ENCODE measurements at places on chromosomes 2 and 18.

DNA sequence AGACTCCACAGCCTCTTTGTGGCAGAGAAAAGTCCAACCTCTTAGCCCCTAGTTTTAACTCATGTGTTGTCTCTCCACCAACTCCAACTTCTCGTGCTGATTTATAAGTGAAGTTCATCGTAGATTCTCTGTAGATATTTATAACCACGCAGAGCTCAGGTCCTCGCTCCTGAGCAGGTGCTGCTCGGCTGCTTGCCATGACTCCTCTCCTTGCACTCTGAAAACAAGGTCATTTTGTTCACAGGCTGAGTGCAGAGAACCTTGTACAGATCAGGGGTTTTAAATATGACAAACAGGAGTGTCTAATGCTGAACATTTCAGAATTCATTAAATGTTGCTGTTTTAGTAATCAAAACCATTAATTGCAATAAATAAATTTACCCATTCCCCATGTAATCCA lies 330.8 kb upstream of the GYPC start:
- no peak for DNase-seq

DNA sequence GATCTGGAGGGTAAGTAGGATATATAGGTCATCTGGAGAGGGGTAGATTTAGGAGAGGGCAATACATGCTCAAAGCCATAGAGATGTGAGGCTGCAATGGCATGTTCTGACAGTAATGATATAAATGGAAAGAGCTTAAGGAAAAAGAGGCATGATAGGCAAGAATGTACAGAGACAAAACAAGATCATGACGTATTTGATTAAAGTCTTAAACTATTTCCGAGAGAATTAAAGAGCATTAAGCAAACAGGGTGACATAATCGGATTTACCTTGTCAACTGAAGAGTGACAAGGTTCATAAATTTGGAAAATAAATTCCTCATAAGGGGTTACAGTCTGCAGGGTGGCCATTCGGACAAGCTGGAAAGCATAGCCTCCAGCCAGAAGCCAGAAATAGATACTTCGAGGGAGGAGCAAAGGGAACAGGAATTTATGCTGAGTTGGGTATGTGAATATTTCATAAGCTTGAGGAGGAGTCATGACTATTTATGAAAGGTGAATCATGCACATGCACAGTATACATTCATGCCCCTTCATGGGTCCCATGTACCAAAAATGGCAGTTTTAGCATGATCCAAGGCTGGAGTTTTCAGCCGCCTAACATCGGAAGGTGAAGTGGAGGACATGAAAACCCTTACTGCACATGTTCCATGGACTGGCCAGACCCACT lies 396.2 kb upstream of the VWC2L start:
- no peak for DNase-seq

DNA sequence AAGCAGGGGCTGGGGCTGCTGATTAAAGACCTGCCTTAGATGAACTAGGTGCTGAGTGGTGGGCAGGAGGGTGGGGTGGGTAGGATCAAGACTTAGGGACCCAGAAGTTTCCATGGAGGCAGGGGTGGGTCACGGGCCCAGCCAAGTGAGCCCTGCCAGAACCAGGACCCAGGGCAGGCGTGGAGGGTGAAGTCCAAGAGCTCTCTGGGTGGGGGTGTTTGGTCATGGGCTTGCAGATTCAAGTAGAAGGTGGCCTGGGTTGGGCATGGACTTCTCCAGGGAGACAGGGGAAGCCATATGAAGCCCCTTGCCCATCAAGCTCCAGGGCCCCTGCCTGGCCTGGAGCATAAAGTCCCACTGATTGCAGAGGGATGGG lies 168.8 kb downstream of the SMAD7 start:
- DNase-seq: no peak

GRCh38 chr2:140589273-140589672 lies 1541.5 kb downstream of the LRP1B start:
- DNase-seq: no peak

DNA sequence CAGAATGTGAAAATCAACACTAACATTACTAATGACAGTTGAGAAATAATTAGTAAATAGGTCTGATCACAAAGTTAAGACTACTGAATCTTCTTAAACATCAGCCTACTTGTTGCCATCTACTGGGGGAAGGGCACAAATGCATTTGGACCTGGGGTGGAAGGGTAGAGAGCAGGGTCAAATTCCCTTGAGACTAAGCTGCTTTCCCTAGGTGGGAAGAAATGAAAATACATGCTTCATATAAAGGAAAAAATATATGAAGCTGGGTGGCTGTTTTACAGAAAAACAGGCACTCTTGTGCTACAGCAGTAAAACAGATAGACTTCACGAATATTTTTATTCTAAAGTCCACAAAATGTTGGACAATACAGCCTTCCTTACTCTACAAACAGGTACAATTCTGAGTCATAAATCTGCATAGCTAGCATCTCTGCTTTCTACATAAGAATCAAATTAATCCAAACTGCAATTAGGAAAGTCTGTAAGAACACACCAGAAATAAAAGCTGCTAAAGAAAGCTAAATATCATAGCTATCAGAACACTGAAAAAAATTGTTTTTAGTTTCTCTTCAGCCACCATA lies 10.9 kb downstream of the TRIP12 start:
- no peak for DNase-seq
